Thoracic aorta endothelial cell (primary cell): ENCODE measurements at places on chromosomes 6 and 20. TPM values are rescaled to one million over a fixed set of nuclear protein-coding genes. Genes with fewer than 3 reads are reported as not detected.

The MLN gene
- total RNA-seq: not detected in 2 replicates

The SLC22A3 gene
- total RNA-seq: 0.07 and 0.27 TPM in 2 replicates

The IMPG1 gene
- total RNA-seq: not detected in 2 replicates

The MCCD1 gene
- total RNA-seq: not detected in 2 replicates

The HDAC2 gene
- total RNA-seq: 174 and 176 TPM in 2 replicates

The WFDC12 gene
- not detected in 2 replicates for total RNA-seq

The TRIM10 gene
- not detected in 2 replicates for total RNA-seq

The KHDC1L gene
- total RNA-seq: not detected in 2 replicates

The PRL gene
- total RNA-seq: not detected in 2 replicates

The ENPP3 gene
- 0.13 TPM in 1 of 2 replicates, not detected in the other for total RNA-seq

The MARCKS gene
- total RNA-seq: 239 and 316 TPM in 2 replicates

The KIAA1755 gene
- 0.14 and 0.27 TPM in 2 replicates for total RNA-seq

The NOTCH4 gene
- 32.6 and 103 TPM in 2 replicates for total RNA-seq

The FRK gene
- 0.07 and 0.13 TPM in 2 replicates for total RNA-seq

The BHLHE23 gene
- total RNA-seq: not detected in 2 replicates

The EEF1E1 gene
- 85.9 and 120 TPM in 2 replicates for total RNA-seq

The OR12D3 gene
- not detected in 2 replicates for total RNA-seq

The LRRN4 gene
- total RNA-seq: under 0.01 TPM in 1 of 2 replicates, not detected in the other

The FNDC1 gene
- under 0.01 TPM in 1 of 2 replicates, not detected in the other for total RNA-seq

The BACH2 gene
- 0.40 and 0.93 TPM in 2 replicates for total RNA-seq

The PTCRA gene
- not detected in 2 replicates for total RNA-seq

The ACOT8 gene
- 16.8 and 24.0 TPM in 2 replicates for total RNA-seq

The HM13 gene
- total RNA-seq: 85.1 and 106 TPM in 2 replicates

The OVOL2 gene
- total RNA-seq: not detected in 2 replicates

The DCDC2 gene
- not detected in 2 replicates for total RNA-seq

The HLA-DQB1 gene
- total RNA-seq: not detected in 2 replicates

The TSHZ2 gene
- total RNA-seq: not detected in 2 replicates
